Kidney epithelial cell (primary cell): ENCODE measurements at places on chromosomes 16 and 17.

DNA sequence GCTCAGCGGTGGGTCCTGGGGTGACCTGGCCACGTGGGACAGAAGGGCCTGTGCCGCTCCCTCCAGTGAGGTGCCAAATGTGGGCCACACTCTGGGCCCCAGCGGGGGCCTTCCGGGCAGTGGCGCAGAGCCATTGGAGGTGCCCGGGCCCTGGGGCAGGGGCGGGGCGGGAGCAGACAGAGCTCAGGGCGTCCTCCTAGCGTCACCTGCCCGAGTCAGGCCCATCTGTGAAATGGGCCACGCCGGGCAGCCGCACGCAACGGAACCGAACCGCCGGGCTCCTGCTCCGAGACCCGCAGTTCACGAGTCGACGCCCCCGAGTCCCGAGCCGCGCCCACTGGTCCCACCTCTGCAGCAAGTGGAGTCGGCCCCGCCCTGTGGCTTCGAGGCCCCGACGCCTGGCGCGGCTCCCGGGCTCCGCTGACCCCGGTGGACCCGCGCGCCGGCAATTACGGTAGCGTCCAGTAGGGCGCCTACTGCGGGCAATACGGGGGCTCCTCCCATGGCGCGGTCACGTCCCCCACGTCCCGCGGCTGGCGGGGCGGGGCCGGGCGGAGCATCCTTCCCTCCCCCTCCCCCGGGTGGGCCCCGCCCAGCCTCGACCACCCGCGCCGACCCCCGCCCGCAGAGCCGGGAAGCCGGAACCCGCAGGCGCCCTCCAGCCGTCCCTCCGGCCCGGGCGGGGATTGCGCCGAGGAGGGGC lies 1.9 kb downstream of the SLC16A3 start:
- no peak for DNase-seq

GRCh38 chr17:57485916-57486881 lies 229.9 kb downstream of the MSI2 start:
- no peak for DNase-seq

GRCh38 chr17:76542984-76543383 lies 3.1 kb downstream of the PRCD start:
- no peak for DNase-seq

- no peak for DNase-seq
These were observed 5.5 kb downstream of the IGSF6 start for GRCh38 chr16:21646721-21647561.

- DNase-seq: no peak
These were observed 147.4 kb upstream of the SDK2 start for GRCh38 chr17:73791631-73792030.

- no peak for DNase-seq
These were observed 572 bp downstream of the PSMB6 start for GRCh38 chr17:4796552-4796920.

GRCh38 chr17:79556271-79556670 lies 54.6 kb downstream of the RBFOX3 start:
- DNase-seq: no peak

DNA sequence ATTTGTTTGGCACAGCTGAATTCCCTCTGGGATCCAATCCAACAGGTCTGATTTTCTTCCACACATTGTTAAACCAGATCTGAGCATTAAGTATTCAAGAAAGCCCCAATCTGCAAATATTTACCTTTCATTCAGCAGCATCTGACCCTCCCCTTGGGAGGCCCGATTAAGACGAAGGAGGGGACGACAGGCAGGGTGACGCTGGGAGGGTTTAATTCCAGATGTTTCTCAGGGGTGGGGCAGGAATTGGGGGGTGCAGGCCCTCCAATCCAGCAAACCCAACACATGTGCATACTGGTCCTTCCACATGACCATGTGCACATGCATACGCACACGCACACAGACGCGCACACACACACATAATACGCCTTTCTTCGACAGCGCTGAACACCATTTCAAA lies 240.5 kb downstream of the GSG1L start:
- DNase-seq: no peak
